Chondrocyte (in vitro differentiated cells): ENCODE measurements at places on chromosomes 16 and 17.
A peak's percentile ranks its signal among the peaks of the same experiment; 100 is the strongest.

DNA sequence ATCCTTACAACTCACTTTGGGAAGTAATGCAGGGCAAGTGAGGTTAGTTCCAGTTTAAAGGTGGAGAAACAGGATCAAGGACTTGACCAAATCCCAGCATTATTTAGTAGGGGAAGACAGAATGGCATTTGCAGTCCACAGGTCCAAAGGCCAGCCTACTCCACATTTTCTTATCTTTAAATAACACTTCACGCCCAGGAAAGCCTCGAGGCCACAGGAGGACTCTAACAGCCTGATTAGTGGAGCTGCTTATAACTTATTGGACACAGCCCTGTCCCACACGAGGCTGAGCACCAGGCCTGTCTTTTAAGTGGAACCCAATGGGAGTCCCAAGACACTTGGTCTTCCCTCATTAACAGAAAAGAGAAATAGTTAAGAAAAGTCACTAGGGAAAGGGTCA, 12.1 kb upstream of the HYDIN start:
- DNase-seq = no peak

GRCh38 chr16:63785170-63785569, 1336.7 kb downstream of the CDH11 start:
- no peak for DNase-seq

GRCh38 chr16:50841081-50841886, 99.4 kb downstream of the CYLD start:
- peak; percentile 77 for DNase-seq

- DNase-seq = peak; percentile 39
These were observed 4.9 kb downstream of the RARA start for GRCh38 chr17:40313668-40314583.

DNA sequence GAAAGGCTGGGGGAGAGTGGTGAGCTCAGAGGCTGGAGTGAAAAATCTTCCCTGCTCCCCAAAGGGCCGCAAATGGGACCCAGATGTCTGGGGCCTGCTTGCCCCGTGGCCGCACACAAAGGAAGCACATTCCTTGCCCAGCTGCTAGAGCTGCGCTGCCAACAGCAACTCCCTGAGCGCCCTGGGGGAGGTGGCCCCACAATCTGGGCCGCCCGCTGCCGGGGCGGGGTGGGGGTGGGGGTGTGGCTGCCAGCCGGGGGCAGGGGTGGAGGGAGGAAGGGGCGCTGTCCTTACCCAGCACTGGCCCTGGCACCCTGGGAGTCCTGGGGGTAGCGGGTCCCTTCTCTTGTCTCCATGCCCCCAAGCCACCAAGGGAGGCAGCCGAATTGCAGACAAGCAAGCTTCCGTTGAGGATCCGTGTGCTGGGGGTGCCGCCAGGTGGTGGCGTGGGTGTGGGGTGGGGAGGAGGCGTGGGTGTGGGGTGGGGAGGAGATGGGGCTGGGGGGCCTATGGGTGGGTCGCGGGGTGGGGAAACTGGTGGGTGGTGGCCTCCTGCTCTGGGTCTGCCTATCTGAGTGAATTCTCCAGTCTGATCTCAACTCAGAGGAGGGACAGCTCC, 48.4 kb upstream of the PABPN1L start:
- DNase-seq = no peak

- peak; percentile 49 for DNase-seq
These were observed 5.9 kb downstream of the HAS3 start for GRCh38 chr16:69111216-69111875.

GRCh38 chr17:44999433-44999832, 31.3 kb upstream of the C1QL1 start:
- DNase-seq = no peak

- no peak for DNase-seq
These were observed 1.5 kb upstream of the MAF start for GRCh38 chr16:79601931-79602627.

DNA sequence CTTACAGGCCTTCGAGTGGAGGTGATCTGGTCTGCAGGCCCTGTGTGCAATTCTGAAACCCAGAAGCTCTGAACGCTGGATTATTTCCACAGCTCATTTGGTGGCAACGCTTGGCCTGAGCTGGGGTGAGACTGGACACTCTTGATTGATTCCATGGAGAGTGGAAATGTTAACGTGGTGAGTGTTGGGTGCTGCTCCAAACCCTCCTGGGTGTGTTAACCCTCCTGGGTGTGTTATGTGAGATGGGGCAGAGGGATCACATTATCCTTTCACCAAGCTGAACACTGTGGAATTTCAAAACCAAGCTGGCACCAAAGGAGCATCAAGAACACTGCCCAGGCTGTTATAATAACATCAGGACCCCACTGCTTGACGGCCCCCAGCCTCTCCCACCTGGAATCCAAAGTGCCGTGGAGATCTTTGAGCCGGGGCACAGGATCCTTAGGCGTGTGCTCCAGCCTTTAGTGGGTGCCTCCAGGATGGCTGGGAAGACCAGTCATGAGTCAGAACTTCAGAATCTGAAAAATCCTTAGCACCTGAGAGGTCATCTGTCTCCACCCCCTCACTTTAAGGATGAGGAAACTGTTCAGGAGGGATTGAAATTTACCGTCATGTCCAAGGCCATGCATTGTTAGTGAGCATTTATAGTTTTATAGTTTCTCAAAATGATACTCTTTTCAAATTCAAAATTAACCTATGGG, 75.0 kb downstream of the RPTOR start:
- DNase-seq = no peak

DNA sequence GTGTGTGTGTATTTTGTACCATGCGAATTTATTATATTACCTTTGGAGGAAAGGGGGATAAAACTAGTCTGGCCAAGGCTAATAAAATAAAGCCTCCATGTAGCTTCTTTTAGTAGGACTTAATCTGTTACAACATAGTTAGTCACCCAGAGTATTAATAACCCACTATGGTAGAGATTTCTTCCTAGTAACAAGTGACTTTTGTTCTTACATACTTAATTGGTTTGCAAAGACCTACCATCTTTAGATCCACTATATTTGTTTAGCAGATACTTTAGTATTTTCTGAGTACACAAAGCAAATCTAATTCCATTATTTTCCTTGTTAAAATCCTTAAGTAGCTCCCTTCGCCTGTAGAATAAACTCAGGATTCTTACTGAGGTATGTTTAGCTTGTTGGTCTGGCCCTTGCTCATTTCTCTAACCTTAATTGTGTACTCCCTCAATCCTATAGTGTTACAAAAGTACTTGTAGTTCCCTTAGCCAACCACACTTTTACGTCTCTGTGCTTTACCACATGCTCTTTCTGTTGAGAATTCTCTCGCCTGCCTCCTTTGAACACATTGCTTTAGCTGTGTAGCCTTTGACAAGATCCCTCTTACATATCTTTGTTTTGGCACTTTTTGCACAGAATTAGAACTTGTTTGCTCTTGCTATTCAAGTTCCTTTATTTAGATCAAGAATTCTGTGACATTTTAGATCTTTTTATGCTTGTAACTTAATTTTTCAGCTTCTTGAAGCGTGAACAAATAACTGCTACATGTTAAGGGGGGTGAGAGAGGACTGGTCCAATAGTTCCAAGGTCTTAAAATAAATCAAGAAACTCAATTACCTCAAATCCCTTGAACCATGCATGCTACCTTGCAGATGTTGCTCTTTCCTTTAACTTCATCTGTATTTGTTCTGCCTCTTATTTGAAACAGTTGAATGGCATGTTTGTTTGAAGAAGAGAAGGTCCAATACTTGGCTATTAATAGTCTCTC, 23.8 kb downstream of the CLTC start:
- DNase-seq = no peak

GRCh38 chr17:6052926-6053325, 17.3 kb upstream of the WSCD1 start:
- DNase-seq = no peak

GRCh38 chr17:75774991-75775668, 9.5 kb upstream of the UNK start:
- no peak for DNase-seq

DNA sequence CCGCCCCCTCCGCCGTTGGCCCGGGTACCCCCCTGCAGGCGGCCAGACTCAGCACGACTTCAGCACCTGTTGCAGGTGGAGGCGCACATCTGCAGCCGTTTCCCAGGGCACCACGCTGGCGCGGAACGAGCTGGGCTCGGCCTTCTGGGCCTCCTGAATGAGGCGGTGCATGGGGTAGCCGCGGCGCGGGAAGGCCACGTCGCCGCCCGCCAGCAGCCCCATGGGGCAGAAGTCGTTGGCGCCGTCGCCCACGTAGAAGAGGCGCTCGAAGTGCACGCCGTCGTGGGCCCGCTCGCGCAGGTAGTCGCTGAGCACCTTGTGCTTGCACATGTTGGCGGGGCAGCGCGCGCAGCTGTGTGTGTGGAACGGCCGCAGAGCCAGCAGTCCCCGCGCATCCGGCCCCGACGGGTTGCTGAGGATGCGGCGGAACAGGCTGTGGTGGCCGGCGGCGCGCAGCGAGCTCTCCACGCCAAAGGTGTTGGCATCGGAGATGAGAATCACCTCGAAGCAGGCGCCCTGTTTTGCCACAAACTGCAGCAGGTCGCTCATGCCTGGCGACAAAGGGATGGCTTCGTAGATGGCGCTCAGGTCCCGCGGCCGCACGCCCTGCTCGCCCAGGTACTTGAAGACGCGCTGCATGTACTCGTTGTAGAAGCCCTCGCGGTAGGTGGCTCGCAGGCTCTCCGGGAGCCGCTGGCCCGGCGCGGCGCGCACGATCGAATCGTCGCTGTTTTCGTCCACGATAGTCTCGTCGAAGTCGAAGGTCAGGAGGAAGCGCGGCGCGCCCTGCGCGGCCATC, 6.2 kb downstream of the PHOSPHO1 start:
- DNase-seq = no peak

DNA sequence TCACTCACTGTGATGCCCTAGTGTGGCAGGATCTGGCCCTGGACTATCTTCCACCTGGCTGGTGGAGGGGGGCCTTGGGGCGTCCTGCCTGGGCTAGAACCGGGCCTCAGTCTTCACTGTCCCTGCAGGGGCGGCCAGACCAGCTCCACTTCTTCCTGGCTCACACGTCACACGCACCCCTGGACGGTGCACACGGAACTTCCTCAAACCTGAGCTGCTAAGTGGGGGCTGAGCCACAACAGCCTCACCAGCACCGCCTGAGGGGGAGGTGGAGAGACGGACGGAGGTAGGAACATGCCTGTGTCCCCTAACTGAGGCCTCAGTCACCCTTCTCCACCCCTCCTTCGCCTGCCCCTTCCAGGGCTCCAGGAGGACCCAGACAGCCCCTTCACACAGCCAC, 36.6 kb downstream of the TIMM22 start:
- DNase-seq = no peak

- no peak for DNase-seq
These were observed 5.7 kb downstream of the BECN1 start for GRCh38 chr17:42818379-42818778.

GRCh38 chr16:84843149-84844048, 23.6 kb downstream of the CRISPLD2 start:
- DNase-seq = no peak

GRCh38 chr16:28038409-28038808, 25.1 kb downstream of the GSG1L start:
- no peak for DNase-seq

GRCh38 chr17:39098588-39098987, 52.8 kb downstream of the PLXDC1 start:
- DNase-seq = no peak

DNA sequence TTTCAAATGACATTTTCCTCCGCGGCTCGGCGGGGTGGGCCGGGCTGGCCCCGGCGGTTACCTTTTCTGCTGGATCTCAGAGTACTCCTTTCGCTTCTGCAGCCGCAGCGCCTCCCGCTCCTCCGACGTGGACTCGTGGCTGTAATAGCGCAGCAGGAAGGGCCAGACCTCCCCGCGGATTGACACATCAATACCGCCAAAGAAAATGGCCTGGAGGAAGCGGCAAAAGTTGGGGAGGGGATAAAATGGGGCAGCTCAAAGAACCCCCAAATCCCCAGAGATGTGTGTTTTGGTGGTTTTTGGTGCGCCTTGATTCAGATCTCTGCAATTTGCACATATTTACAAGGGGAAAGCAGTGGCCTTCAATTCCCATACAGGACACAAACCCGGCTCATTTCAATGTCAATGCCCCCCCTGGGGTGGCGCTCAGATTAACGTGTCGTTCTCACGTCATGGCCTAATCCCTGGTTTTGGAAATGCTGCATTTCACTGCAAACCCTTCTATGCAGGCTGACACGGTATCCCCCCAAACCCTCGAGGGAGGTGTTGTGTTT, 85.9 kb downstream of the TBC1D16 start:
- peak; percentile 79 for DNase-seq

DNA sequence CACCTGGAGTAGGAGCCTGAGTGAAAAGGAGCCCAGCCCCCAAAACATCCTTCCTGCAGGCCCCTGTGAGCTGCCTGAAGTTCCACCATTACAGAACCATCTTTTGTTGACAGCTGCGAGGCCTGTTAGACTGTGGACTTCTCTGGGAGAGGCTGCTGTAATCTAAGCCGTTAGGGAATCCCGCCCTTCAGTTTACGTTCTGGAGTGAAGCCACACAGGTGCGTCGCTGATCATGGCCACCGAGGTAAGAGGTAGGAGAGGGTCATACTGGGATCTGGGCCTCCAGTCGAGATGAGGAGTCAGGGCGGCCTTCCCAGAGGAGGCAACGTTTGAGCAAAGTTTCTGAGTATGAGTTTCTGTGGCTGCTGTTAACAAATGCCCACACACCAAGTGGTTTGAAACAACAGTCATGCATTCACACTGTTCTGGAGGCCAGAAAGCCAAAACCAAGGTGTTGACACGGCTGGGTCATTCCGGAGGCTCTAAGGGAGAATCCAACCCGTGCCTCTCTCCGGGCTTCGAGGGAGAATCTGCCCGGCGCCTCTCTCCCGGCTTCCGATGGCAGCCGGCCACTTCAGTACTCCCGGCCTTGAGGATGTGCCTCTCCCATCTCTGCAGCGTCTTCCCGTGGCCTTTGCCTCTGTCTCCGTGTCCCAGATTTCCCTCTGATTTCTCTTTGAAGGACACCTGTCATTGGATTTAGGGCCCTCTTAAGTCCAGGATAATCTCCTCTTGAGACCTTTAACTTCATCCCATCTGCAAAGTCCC, 26.6 kb upstream of the ATP2C2 start:
- no peak for DNase-seq

DNA sequence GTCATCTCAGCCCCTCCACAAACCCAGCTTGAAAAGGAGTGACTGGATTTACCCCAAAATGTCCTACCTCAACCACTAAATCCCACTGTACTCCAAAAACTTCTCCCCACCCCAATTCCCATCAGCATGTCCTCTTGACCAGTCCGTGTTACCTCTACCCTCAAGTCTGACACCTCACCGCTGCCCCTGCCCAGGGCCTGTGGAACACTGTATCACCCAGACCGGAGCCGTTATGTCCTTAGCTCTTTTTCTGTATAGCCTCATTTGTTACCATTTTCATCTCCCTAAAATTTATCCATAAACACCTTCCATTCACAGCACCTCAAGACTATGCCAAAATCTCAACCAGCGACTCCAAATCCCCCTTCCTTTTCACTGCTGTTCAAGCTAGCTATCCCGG, 2.4 kb downstream of the PHF23 start:
- DNase-seq = no peak

DNA sequence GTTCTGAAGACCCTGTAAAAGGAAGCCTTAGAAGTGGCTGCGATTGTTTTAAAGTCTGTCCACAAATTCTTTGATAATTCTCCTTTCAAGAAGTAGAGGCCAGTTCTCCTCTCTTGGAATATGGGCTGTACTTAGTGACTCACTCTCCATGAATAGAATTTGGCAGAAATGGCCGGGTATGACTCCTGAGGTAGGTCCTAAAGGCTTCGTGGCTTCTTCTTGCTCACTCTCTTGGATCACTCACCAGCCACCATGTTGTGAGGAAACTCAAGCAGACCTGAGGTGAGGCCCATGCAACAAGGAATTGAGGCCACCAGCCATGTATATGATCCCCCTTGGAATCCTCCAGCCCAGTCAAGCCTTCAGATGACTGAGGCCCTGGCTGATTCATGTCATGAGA, 75.8 kb downstream of the WWOX start:
- no peak for DNase-seq

GRCh38 chr16:9092282-9092977, 986 bp downstream of the HAPSTR1 start:
- DNase-seq = no peak
